Thoracic aorta (tissue), 2 donors: ENCODE measurements at places on chromosomes 12 and 14. TPM values are rescaled to one million over a fixed set of nuclear protein-coding genes. Genes with fewer than 3 reads are reported as not detected.

- no peak for DNase-seq
Observed at GRCh38 chr12:111251787-111252186, 117.1 kb downstream of the PHETA1 start.

DNA sequence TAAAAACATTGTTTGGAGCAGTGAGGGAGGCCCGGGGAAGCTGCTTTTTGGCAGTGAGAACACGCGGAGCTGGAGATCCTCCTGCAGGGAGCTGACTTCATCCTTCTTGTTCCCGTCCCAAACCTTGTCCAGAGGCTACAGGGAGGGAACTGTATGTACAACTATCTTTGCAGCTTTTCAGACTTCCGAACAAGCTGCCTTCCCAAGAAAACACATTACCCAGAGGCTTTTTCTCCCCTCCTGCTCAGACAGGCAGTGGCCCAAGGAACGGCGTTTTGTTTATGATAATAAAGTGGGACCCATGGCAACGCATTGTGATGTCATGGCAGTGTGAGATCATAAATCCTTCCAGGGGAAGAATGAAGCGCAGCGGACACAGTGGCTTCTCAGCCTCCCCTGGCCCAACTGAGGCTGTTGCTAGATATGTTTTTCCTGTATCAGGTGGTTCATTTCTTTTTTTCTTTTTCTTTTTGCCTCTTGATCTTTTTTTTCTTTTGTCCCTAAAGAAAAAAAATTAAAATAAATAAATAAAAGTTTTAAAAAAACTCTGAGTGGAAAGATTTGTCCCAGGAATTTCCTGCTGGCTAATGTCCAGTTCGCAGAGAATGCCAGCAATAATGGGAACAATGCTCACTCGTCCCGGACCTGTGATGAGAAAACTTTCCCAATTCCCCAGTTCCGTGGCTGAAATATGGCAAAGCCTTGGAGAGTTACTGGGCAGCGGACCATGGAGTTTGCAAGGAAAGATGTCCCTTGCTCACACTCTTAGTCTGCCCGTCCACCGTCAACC lies 103.4 kb upstream of the MAP1LC3B2 start:
- peak; percentile 90 for DNase-seq

DNA sequence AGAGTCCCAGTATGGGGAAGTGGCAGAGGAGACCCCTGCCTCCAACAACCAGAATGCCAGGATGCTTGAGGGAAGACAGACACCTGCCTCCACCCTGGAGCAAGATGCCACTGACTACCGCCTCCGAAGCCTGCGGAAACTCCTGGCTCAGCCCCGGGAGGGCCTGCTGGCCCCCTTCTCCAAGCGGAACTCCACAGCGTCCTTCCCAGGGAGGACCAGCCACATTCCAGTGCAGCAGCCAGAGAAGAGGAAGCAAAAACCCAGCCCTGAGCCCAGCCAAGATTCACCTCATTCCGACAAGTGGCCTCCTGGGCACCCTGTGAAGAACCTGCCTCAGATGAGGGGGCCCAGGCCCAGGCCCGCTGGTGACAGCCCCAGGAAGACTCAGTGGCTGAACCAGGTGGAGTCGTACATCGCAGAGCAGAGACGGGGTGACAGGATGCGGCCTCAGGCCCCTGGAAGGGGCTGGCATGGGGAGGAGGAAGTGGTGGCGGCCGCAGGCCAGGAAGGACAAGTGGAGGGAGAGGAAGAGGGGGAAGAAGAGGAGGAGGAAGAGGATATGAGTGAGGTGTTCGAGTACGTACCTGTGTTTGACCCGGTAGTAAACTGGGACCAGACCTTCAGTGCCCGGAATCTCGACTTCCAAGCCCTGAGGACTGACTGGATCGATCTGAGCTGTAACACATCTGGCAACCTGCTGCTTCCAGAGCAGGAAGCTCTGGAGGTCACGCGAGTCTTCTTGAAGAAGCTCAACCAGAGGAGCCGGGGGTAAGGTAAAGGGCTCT lies 93.7 kb downstream of the B4GALNT3 start:
- DNase-seq, result no peak

DNA sequence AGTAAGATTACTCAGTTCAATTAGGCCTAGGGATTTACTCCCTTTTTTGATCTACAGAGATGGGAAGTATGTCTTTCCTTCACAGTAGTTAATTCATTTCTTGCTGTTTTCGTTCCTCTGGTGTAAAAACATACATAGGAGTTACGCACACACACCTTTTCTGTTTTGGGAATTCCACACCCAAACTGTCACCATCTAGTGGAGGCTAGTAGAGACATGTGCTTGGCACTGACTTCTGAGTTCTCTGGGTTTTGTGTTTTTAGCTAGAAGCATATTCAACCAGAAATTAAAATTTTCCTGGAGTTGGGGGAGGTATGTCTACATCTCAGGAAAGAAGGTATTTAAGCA lies 1.4 kb downstream of the SUSD6 start:
- no peak for DNase-seq

GRCh38 chr14:32224737-32225377 lies 21.8 kb upstream of the RNU6-8 start:
- no peak for DNase-seq

Gene ENDOU
- total RNA-seq, result not detected
